Stimulated activated CD8-positive, alpha-beta memory T cell treated with anti-CD3 and anti-CD28 coated beads, Interleukin-7, amount 100 ng/mL, for 1 hour (primary cell): ENCODE measurements at places on chromosomes 6 and 20.

- no peak for DNase-seq
These were observed 263.4 kb upstream of the ECI2 start for GRCh38 chr6:4398791-4399190.

DNA sequence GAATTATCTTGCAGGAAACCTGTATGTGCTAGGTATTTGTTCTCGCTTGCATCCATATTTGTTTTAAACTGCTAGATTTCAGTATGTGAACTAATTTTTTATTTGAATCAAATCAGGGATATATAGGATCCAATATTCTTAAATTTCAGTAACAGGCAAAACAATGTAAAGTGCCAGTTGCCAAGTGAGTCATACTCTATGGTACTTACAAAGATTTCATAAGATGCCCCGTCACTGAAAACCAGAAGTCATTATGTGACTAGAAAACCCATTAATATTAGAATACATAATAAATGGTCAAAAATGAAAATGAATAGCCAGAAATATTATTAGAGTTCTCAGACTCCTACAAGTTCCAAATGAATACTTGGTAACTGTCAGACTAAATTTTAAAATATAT is 481.2 kb downstream of the TFAP2A start:
- no peak for DNase-seq

GRCh38 chr6:27494987-27495385 is 22.1 kb upstream of the ZNF184 start:
- no peak for DNase-seq

DNA sequence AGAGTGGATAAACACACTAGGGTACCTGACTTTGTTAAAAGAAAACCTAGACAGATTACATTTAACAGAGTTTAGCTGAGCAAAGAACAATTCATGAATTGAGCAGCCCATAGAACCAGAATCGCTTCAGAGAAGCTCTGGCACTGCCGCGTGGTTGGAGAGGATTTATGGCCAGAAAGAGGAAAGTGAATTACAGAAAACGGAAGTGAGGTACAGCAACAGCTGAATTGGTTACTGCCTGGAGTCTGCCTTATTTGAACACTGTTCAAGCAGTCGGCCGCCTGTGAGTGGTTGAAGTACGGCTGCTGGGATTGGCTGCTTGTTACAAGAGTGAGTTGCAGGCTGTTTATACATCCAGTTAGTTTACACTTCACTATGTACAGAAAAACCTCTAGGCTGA is 253.8 kb upstream of the CDYL start:
- DNase-seq, result no peak

DNA sequence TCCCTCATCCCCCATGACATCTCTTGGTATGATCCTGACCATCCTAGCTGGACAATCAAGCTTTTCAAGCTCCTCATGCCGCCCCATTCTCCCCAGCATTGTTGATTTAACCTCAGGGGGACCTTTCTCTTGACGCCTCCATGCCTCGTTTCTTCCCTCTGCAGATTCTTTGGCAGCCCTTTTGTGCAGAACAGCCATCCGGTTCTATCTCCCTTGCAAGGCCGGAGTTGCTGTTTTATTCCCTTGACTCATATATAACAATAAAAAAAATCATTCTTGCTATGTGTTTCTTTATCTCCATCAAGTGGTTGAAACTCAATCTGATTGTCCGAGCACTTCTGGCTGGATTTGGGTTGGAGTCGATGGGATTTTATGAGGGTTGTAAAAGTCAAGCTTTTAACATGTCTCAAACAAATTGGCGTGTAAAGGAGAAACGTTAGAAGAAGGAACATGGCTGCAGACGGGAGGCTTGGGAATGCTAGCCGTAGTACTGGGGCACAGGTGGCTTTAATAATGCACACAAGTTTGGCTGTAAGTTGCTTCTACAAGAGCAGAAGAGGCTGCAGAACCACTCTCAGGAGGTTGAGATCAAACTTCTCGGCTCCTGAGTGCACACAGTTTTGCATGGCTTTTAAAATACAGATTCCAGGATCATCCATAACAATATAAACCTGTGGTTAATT is 3.9 kb upstream of the SULF2 start:
- no peak for DNase-seq

DNA sequence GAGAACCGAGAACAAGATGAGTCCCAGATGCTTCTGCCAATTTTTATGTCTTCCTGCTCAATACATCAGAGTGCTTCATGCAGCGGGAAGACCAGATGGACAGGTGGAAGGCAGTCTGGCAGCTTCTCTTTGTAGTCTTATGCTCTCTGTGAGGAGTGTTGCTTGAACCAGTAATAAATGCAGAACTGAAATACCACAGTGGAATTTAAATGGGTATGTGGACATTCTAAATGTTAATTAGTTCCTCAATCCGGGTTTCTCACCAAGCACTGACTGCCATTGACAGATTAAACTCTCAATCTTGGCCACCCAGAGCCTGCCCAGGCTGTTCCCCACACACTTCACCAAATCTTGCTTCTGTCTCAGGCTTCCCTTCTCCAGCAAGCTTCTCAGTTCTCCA is 695.5 kb upstream of the CHD6 start:
- no peak for DNase-seq

DNA sequence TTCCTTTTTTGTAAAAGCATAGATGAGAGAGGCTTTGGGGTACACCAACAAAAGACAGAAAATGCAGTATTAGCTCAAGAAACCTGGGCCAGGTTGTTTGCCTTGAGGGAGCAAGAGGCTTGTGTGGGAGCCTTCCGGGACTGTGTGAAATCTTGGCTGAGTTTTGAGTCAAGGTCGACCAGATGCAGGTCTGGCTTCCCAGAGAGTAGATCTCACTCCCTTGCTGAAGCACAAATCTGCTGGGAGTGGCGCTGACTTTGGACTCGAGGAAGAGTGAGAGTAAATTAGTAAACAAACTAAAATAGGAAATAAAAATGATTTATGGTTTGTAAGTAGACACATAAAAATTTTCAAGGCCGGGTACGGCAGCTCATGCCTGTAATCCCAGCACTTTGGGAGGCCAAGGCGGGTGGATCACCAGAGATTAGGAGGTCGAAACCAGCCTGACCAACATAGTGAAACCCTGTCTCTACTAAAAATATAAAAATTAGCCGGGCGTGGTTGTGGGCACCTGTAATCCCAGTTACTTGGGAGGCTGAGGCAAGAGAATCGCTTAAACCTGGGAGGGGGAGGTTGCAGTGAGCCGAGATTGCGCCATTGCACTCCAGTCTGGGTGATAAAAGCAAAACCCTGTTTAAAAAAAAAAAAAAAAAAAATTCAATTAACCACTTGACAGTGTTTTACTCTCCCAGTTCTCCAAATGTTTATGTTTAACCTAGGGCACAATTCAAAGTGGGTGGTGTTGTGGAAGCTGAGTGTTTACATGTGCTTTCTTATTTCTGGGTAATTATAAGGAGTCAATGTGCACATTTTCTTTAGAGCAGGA is 27.7 kb upstream of the EDN1 start:
- no peak for DNase-seq

GRCh38 chr6:119669221-119669620 is 319.7 kb upstream of the MAN1A1 start:
- no peak for DNase-seq

GRCh38 chr6:46706464-46706863 is 18.8 kb downstream of the TDRD6 start:
- no peak for DNase-seq
